Fibroblast of skin of left biceps (primary cell): ENCODE measurements at places on chromosomes 3 and 15.

DNA sequence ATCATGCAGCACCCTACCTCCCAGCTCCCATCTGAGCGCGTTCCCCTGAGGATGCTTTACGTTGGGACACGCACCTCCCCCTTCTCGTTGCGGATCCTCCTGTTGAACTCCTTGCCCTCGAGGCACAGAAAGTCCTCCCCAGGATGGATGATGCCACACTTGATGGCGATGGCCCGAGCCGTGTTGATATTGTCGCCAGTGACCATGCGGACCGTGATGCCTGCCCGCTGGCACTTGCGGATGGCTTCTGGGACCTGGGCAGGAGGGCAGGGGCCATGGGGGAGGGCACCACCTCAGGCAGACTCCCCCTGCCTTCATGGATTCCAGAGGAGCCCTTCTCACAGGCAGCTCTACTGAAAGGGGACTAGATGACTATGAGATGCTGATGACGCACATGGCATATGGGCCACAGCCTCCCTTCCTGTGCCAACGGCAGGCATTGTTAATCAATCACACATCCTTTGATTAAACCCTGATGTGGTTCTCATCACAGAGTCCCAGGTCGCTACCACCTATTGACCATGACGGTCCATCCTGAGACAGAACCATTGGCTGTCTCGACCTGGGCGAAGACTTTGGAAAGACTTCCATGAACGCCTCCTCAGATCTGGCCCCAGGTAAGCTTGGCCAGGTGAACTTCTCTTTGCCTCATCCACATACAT lies 29.5 kb upstream of the SEC13 start:
- no peak for DNase-seq

DNA sequence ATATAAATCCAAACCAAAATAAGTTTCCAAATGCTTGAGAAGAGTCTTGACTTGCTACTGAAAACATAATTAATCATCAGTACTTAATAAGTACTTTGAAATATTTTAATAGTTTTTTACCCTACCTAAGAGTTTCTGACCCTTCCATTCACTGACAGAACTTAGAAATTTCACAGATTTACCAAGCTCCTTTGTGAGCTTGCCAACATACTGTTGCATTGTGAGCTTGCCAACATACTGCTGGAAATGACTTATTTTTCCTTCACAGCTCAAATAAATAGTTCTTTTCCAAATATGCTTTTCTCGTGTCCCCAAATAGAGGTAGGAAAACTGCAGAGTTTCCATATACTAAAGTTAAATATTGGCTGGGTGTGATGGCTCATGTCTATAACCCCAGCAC lies 9.6 kb upstream of the AADAC start:
- no peak for DNase-seq

DNA sequence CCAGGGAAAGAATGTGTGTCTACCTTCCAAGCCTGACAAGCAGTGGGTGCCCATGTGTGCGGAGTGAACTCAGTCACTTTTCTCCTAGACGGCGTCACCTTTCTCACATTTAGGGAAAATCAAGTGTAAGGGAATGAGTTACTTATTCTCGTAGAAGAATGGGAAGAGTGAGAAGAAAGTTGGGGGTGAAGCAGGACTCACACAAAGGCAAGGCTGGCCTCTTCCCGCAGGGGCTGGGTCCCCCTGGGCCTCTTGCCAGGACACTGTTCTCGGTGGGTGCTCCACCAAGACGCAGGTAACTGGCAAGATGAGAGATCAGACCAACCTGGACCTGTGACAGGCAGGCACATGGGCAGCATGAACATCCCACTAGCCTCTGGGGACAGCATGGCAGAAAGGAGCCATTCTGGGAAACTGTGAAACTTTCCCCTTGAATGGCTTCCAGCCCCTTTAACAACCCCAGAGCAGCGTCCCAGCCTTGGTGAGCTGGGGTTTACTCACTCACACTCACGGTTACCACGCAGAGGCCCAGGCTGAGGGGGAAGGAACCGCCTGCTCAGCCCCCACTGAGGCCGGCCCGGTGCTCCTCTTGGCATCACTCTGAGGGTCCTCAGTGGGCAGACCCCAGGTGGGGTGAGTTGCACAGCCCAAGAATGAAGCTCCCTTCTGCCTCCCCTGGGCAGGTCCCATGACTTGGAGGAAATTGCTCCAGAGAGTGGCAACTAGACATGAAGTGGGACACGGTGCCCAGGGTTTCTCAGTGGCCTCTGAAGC lies 15.0 kb upstream of the SRP14 start:
- DNase-seq = no peak

GRCh38 chr3:188947401-188948280 lies 224.1 kb upstream of the TPRG1 start:
- peak; percentile 78 for DNase-seq

GRCh38 chr3:14283813-14284438 lies 105.3 kb downstream of the LSM3 start:
- DNase-seq = no peak

DNA sequence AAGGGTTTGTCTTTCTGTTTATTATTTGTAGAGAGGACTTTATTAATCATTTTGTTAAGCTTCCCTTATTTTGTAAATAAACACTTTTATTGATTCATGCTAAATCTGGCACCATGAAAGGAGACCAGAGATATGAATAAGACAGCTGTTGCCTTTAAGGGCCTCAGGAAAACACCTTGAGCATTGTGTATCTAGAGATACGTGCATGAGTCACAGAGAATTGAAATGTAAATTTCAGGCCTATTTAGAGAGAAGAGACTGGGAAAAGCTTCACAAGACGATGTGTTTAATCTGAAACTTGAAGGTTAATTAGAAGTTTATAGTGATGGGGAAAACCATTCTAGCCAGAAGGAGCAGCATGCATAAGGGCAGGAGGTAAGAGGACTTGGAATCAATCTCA lies 28.6 kb upstream of the UTS2B start:
- DNase-seq = no peak

GRCh38 chr3:63779227-63779626 lies 39.9 kb upstream of the C3orf49 start:
- DNase-seq = no peak

DNA sequence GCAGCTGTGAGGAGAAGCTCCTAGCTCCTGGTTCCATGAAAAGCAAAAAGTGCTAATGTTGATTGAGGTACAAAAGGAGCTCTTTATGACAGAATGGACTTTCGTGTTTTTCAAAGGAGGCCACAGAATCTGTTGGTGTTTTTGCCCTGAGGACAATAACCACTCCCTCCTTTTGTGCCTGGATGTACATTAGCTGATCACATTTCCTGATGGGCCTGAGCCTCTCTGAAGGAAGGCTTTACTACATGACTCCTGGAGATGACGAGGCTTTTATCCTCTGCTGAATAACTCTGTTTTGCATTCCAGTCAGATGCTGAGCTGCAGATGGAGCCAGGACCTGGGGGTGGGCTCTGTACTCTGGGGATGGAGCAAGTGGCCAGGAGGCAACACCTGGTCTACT lies 301.9 kb downstream of the CACNA2D3 start:
- no peak for DNase-seq

DNA sequence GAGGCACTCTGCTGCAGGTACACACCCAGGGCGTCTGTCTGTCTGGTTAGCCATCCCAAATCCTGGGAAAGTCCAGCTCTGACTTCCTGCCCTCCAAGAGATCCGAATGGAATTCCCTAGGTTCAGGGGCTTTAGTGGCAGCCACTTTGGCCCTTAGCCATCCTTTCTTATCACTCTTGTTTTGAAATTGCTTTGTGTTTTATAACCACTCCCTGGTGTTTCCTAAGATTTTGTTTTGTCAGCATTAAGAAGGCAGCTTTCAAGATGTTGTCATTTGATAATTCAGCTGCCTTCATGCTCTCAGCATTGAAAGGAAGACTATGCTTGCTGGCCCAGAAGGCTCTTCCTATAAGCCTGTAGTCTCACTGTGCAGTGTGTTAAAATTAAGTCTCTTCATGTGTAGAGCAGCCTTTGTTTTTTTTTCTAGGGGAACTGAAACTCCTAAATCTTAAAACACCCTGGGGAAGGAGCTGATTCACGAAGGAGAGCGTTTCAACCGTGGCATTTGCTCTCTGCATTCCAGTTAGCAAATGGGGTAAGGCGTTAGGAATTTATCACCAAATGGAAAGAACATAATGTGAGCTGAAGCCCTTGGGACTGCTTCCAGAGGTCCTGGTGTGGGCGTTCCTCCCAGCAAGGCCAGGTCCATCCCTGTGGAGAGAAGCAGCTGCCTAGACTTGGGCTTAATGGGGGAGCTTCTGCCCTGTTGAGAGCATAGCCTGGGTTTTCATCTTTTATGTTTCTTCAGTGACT lies 14.2 kb upstream of the CLEC3B start:
- DNase-seq = peak; percentile 89

- no peak for DNase-seq
Measured at GRCh38 chr3:149366031-149366430, 11.4 kb downstream of the TM4SF1 start.

- DNase-seq = peak; percentile 24
Measured at GRCh38 chr3:160941885-160942494, 163.2 kb downstream of the B3GALNT1 start.

DNA sequence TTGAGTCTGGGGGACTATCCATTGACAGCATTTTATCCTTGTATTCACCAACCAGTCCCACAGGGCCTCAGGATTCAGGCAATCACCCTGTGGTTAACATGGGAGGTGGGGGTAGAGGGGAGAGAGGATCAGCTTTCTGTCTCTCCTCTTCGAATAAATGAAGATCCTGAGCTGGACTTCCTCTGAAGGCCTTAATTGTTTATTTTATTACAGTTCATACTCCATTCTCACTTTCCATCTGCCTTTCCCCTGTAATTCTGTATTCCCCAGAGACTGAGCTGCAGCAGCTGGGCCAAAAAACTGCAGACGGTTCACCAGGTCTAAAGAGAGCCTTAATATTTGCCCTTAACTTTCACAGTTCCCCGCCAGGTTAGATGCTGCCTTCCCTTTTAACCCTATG lies 11.9 kb downstream of the TAGLN3 start:
- DNase-seq = no peak

DNA sequence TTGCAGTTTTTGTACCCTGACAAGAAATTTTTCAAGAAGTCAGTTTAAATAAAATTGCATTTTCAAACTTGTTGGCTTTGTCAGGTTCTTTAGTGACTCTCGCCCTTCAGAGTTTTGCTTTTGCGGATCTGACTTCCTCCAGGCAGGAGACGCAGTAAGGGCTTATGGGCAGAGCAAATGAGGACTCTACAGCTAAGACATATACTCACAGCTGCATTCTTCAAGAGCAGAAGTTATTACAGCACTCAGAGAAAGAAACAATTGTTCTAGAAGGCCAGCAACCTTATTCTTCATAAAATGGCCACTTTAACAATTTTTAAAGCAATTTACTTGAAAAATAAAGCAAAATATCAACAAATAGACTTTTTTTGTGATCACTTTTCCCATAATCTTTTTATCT lies 438.8 kb upstream of the THRB start:
- DNase-seq = no peak
